ENCODE measurements at places on chromosomes 3 and 15.

- no peak for DNase-seq
Measured at GRCh38 chr3:178194539-178194938, 341.7 kb upstream of the KCNMB2 start.

- DNase-seq, result no peak
Measured at GRCh38 chr3:23751212-23751723, 54.5 kb upstream of the UBE2E1 start.

DNA sequence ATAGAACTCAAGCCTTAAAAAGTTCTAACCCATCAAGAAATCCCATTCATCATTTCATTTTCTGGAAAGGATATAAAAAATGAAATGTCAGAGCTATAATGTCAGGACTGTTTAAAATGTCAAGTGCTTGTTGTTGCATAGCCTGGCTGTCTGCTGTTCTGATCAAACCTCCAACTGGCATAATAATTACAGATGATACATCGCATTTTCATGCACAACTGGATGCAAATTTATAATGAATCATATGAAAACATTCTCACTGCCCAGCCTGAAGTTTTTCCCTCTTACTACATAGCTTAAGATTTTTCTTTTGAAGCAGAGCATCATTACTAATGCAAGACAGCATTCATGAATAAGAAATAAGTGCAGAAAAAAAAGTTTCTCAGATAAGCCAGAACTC, 46.5 kb downstream of the GUCA1C start:
- DNase-seq, result no peak

DNA sequence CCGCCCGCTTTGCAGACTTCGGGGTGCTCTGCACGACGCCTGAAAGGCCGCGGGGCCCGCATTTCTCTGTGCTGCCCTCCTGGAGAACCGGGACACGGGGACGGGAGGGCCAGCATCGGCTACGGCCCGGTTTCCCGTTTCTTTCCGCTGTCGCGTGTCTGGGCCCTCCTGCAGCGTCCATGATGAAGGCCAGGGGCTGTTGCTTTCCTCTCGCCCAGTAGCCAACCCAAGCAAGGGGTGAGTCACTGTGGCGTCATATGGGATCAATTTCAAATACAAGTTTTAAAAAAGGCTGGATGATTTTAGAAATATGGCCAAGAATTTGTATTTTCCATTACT, 435 bp downstream of the SLC35G2 start:
- DNase-seq, result no peak

- no peak for DNase-seq
Measured at GRCh38 chr15:96521386-96521785, 190.9 kb downstream of the NR2F2 start.

- no peak for DNase-seq
Measured at GRCh38 chr15:31278061-31278445, 48.6 kb upstream of the KLF13 start.

- no peak for DNase-seq
Measured at GRCh38 chr3:73746623-73747022, 121.9 kb upstream of the PDZRN3 start.

GRCh38 chr15:92751528-92751927, 96.0 kb upstream of the FAM174B start:
- no peak for DNase-seq

GRCh38 chr3:82004266-82004665, 242.8 kb upstream of the GBE1 start:
- no peak for DNase-seq

- no peak for DNase-seq
Measured at GRCh38 chr3:86942206-86942605, 48.7 kb downstream of the VGLL3 start.

DNA sequence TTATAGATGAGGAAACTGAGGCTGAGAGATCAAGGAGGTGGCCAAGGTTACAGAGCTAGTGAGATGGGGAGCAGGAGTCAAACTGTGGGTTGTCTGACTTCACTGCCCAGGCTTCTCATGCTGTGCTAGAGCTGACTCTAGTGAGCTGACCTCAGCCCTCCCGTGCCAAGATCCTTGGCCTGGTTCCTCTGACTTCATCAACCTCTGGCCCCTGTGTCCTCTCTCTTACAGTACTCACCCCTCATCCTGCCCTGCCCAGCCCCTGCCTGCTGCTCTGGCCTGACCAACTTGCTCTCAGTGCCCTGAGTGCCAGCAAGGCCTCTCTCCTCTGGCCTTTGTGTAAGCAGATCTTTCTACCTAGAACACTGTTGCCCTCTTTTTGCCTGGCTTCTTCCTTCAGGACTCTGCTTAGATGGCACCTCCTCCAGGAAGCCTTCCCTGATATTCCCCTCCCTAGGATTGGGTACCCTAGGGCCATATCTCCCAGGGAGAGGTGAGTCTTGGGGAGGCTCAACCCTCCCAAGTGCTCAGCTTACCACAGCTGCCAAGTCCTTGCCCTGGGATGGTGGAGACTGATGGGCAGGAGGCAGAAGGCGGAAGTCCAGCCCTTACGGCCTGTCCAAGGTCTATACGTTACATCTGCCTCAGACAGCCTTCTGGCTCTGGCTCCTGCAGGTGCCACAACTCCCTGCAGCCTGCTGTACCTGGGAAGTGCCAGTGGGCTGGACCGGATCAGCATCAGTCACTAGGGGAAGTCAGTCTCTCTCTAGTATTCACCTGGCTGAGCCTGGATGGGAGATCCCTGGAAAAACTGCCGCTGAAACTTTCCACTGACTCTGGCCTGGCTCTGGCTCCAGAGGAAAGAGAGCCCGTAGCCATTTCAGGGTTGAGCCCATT, 36.3 kb upstream of the FAM107A start:
- DNase-seq, result no peak

DNA sequence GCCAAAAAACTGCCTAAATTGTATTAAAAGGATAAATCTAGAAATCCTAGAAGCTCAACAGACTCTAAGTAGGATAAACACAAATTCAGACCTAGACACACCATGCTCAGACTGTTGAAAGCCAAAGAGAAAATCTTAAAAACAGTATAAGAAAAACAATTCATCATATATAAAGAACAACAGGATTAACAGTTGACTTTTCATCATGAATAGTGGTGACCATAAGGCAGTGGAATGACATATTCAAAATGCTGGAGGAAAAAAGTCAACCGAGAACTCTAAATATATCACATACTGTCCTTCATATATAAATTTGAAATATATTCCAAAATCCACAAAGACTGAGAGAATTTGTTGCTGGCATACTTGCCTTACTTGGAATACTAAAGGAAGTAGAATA, 77.3 kb downstream of the CEP152 start:
- no peak for DNase-seq

GRCh38 chr3:172520301-172520831, 2.9 kb downstream of the TNFSF10 start:
- no peak for DNase-seq

DNA sequence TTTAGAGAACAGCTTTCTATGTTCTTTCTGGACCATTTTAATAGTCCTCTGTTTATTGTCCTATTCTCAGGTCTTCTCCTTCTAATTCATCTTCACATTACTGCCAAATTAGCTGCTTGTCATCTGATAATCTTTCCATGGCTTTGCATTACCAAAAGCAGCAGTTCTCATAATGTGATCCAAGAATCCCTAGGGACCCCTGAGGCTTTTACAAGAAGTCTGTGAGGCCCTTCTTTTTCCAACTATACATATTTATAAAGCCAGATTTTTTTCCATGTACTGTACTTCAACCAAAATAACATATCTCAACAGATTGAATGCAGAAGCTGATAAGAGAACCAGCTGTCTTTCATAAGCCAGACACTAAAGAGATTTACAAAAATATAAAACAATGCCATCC, 162.5 kb upstream of the BFSP2 start:
- no peak for DNase-seq

DNA sequence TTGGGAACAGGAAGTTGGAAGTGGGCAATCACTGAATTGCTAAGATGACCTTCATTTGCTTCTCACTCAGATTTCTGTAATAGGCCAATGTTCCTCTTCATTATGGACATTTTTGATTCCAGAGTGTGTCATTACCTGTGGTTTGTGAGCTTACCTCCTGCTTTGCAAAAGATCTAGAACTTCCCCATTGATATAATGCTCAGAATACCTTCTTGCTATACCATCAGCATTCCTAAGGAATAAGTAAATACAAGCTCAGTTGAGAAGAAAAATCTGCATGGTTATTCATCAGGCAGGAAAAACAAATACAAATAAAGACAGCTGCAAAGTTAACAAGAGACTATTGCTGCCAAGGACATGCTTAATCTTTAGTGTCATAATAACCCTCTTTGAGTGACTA, 5.6 kb upstream of the RPL14 start:
- no peak for DNase-seq

DNA sequence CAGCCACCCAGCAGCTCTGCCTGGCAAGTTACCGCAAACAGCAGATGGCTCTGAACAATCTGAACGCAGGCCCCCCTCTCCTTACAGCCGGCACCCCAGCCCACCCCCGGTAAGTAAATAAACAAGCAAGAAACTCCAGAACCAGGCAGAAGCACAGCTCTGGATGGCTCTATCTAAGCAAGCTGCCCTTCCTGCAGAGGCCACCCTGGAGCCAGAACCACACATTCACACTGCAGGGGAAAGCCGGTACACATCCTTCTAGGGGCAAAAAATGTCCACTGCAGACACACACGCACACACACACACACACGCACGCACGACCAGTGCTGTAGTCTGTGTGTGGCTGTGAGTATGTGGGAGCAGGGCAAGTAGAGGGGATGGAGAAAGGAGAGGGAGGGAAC, 63.9 kb downstream of the ADCY5 start:
- DNase-seq, result no peak

DNA sequence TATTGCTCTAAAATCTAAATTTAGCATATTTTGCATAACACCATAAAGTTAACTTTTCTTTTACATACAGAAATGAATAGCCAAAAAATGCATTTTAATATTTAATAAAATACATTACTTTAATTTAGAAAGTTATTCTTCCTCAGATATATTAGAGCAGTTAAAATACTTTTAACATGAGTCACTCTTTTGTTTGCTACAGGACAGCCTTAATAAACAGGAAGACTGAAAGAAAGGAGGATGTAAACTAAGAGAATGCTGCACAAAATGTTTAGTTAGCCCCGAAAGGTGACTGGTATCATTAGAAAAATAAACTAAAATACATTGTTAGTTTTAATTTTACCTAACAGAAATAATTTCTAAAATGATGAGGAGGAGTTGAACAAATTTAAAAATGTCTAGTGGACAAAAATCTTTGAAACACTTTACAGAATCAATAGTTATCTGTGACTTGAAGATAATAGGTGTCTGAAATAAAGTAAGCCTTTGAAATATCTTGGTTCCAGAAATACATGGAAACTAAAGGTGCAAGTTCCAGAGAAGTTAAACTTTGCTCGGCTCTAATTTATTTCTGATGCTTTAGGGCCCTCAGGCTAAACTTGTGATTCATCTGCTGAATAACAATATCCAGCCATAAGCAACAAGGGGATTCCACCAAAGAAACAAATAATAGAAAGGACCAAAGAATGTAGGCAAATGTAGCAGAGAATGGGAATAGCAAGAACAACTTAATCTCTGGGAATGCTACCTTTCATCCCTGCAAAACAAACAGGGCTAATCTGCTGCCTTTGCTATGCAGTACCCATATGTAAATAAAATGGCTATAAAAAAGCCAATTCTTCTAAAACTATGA, 138.3 kb upstream of the UBP1 start:
- DNase-seq, result no peak

- DNase-seq, result no peak
Measured at GRCh38 chr3:186965141-186965879, 35.0 kb downstream of the ST6GAL1 start.

GRCh38 chr15:40059821-40060220, 20.8 kb upstream of the SRP14 start:
- DNase-seq, result no peak

DNA sequence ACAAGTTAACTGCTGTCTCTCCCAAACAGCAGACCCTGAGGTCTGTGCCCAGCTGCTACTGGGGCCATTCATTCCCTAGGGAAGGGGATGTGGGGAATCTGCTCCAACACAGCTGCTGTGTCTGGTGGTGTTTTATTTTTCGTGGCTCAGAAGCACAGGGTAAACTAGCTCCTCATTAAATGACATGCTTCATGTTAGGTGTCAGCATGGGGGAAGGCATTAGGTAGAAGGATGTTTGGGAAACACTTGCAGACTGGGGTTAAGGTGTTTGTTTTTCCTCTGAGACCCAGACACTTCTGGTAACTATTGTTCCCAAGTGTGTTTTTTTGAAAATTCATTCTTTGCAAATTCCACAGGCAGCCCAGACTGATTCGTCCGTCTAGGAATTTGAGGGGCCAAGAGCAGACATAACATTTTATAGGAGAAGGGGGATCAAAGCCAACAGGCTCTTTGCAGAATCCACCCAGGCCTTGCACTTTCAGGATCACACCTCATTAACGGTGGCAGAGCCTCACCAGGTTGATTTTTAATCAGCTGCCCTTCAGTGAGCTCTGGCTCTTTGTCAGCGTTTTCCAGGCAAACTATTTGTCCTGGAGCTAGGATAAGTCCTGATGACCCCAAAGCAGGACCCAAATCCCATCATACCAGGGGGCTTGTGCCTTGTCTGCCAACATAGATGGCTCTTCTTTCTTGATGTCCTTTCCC, 65.4 kb upstream of the ITGA11 start:
- no peak for DNase-seq

- DNase-seq, result no peak
Measured at GRCh38 chr3:52361898-52362297, 45.8 kb downstream of the DNAH1 start.

GRCh38 chr3:57700737-57701136, 7.9 kb upstream of the DENND6A start:
- DNase-seq, result no peak

DNA sequence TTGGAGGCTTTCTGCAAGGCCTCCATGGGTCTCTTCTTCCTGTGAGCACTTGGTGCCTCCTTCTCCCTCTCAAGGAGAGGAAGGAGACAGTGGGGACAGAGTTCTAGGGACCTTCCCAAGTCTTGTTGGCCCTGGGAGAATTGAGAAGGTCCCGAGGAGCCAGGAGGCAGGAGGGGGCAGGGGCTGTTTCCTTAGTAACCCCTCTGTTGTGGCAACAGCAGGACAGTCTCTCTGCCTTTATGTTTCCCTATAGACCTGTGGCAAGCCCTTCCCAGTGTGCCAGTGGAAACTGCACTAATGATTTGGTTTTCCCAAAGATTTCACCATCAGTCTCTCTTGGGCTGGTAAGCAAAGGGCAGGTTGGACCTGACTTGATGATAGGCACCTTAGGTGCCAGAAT, 87.8 kb upstream of the GALNT15 start:
- DNase-seq, result no peak

GRCh38 chr3:124684459-124684858, 45.8 kb upstream of the UMPS start:
- no peak for DNase-seq

DNA sequence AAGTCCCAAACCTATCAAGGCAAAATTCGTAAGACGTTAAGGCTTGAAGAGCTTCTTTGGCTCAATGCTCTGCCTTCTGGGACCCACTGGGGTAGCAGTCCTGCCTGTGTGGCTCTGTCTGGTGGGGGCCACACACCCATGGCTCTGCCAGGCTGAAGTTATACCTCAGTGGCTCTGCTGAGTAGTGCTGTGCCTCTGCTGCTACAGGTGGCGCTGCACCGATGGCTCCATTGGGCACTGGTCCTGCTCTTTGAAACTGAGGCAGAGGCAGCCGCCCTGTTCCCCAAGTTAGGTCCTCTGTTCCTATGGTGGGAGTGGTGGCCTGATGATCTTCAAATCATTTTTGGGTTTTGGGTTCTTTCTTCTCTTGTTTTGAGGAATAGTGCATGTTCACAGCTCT, 68.0 kb upstream of the AP4E1 start:
- DNase-seq, result no peak

- no peak for DNase-seq
Measured at GRCh38 chr3:100981164-100981911, 11.9 kb downstream of the ABI3BP start.
